Amniotic stem cell (primary cell): ENCODE measurements at places on chromosomes 12 and 14.

DNA sequence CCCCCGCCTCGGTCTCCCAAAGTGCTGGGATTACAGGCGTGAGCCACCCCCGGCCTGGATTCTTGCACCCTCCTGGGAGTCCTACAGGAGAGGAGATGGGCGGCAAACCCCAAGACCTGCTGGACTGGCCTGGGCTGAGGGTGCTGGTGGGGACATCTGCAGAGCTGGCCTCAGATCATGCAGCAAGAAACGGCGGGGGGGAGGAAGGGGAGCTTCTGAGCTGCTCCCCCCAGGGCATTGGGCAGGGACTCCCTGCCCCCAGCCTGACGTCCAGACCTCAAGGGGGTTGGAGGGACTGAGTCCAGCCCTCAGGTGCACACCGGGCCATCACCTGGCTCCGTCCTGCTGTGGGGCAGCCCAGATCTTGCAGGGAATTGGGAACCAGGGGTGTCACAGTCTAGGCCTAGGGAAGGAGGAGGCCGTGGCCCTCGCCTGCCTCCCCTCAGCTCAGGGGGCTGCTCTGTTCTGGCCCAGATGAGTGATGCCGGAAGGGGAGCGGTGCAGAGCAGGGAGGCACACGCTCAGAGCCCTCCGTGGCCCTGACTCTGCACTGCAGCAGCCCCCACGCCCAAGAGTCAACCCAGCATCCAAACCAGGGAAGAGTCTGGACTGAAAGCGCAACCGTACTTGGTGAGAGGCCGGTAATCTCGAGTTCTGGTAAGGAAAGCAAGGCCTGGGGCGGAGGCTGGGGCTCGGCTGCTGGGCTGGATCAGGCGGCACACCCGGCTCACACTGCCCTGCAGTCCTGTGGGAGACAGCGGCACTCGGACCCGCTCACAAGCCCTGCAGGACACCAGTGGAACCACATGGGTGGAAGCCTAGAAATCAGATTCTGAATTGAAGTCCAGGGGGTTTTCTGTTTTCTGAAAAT is 8.9 kb upstream of the AMN start:
- no peak for DNase-seq

DNA sequence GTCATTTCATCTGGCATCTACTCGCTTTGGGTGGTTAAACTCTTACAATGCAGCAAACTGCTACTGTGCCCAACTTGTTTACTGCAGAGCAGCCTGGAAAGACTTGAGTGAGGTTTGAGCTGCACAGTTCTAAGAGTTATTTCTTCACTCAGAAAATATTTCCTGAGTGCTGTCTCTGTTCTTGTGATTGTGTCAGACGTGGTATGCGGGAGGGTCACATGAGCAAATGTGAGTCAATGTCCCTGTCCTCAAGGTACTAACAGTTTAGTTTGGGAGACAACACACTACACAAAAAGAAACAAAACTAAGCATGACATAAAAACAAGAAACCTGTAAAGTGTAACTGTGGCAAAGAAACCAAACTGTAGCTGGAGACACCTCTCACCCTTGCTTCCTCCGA is 32.4 kb downstream of the FLVCR2 start:
- DNase-seq, result no peak

DNA sequence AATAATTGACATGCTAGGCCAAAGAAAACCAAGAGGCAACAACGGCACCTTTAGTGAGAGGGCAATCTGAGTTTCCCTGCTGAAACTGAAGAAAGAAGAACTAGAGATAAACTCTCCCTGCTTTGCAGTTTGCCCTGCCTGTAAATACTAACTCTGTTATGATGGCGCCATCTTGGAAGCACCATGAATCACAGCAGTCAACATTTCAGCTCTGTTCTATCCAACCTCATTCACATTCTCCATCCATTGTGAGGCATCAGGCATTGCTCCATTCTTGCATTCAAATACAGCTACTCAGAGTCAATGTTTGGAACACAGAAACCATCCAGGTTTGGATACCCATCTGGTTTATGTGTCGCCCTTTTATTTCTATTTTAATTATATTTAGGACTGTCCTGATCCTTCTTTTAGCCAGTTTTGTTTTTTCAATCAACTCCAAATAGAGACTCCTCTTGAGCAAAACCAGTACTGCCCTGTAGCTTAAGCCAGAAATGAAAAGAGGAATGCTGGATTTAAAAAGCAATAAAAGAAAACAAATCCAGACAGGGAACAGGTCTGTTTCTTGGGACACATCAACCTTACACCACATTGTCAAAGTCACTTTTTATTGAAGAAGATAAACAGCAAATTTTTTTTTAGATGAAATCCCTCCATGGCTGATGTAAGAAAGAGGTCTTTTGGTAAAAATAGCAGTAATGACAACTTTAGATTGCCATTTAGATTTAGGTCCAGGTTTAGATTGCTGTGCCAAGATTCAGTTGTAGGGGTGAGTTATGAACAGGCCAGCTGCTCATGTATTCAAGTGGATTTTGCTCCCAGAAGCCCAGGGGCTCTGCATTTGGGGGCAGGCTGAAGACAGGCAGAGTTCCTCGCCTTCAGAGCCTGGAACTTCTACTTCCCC is 33.3 kb upstream of the PPM1A start:
- DNase-seq, result no peak

GRCh38 chr12:131437706-131438492 is 273.0 kb upstream of the SFSWAP start:
- no peak for DNase-seq

GRCh38 chr14:53367644-53368026 is 214.5 kb upstream of the DDHD1 start:
- no peak for DNase-seq

GRCh38 chr12:6542209-6543009 is 8.1 kb downstream of the GAPDH start:
- no peak for DNase-seq

DNA sequence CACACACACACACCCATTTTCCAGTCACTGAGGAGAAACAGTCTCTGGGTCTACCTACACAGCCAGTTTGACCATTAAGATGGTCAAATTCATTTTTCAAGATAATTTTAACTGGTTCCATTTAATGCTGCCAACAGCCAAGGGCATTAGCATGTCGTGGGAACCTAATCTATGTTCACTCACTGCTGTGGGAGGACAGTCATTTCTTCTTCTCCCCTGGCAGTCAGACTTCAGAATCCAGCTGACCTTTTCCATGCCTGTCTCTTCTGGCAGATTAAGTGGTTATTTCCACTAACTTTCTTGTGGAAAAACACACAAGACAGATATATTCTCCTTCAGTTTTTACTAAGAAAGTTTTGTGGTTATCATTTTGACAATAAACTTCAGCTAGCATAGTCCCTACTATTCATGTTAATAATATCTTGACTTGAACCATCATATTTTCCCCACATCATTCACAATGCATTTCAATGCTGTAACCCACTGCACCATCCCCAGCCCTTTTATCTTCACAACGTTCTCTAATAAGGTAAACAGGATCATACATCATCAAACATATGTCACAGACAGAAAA is 82.2 kb downstream of the DAD1 start:
- no peak for DNase-seq

GRCh38 chr14:61710853-61711817 is 15.8 kb downstream of the HIF1A start:
- DNase-seq, result no peak

DNA sequence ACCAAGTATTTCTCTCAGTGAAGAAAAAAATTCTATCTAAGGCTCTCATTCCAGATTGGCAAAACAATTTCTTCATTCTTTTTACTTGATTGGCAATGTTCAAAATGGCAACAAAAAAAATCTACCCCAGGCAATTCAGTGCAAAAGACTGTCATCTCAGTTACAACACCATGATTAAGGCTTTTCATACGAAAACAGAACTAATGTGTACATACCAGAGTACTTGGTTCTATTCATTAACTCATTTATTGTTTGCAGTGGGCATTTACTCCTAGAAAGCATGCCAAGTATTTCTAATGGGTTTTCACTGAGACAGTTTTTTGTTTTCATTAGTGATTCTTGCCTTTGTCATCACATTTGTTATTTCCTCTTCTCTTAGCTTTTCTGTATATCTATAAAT is 33.0 kb downstream of the DBX2 start:
- no peak for DNase-seq

GRCh38 chr14:100025111-100025510 is 40.1 kb upstream of the EVL start:
- no peak for DNase-seq

DNA sequence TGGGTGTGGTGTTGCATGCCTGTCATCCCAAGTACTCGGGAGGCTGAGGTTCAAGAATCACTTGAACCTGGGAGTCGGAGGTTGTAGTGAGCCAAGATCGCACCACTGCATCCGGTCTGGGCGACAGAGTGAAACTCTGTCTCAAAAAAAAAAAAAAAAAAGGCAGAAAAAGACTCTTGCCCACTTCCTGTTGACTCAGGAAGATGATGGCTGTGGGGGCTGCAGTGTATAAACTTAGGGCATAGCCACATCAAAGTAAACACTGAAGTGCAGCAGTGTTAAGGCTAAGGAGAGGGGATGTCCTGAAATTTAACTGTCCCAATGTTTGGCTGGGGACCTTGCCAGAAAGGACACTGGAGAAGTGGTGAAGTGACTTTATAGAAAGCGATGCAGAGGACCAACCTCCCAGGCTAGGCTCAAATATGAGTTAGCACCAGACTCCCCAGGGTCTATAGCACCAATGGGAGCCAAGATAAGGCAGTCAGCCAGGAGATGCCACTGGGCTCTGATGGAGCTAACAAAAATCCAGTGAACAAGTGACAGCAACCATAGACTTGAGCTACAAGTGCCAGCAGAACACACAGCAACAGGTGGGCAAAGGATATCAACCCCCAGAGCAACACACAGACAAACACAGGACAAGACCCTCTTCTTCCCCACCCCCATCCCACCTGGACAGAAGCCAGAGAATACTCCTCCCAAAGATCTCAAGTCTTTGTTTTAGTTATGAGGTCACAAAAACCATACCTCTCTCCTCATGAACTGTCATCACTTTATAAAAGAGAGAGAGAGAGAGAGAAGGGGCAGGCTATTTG is 28.0 kb downstream of the NELL2 start:
- DNase-seq, result no peak

DNA sequence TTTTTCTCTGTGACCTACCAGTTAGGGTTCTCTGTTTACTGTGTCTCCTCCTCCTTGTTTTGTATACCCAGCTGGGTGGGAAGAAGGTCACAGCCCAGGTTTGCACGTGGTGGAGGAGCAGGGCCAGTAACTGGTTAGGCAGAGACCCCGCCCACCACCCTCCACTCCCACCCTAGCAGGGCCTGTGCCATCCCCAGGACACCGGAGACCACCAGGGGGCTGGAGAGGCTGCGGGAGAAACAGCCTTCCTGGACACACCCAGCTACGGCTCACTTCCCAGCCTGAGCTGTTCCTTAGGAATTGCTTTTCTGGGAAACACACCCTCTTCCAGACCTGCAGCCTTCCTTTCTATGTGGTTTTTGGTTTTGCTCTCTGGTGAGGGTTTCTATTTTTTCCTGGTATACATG is 21.1 kb downstream of the BDKRB2 start:
- peak; percentile 10 for DNase-seq

GRCh38 chr12:131917711-131918306 is 11.3 kb upstream of the PUS1 start:
- DNase-seq, result no peak

DNA sequence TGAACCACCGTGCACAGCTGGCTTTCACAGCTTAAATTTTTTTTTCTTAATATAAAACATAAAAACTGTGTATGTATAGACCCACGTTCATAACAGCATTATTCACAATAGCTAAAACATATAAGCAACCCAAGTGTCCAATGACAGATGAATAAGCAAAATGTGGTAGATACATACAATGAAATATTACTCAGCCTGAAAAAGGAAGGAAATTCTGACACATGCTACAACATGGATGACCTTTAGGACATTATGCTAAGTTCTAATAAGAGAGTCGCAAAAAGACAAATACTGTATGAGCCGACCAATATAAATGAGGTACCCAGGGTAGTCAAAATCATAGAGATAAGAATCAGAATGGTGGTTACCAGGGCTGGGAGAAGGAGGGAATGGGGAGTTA is 13.8 kb upstream of the YY1 start:
- DNase-seq, result no peak

- no peak for DNase-seq
Measured at GRCh38 chr14:81432219-81432661, 32.1 kb upstream of the STON2 start.

- DNase-seq, result no peak
Measured at GRCh38 chr14:94710731-94711130, 59.2 kb downstream of the GSC start.

GRCh38 chr12:52093346-52093745 is 13.8 kb downstream of the SMIM41 start:
- no peak for DNase-seq

- peak; percentile 63 for DNase-seq
Measured at GRCh38 chr12:81627336-81628189, 131.6 kb downstream of the PPFIA2 start.

GRCh38 chr14:51328064-51328771 is 88.2 kb downstream of the TMX1 start:
- DNase-seq, result no peak

- DNase-seq, result no peak
Measured at GRCh38 chr12:6703631-6704030, 3.0 kb upstream of the PIANP start.

- DNase-seq, result no peak
Measured at GRCh38 chr14:48568252-48568651, 892.8 kb upstream of the MDGA2 start.

- DNase-seq, result no peak
Measured at GRCh38 chr12:107344035-107344808, 250.9 kb upstream of the CRY1 start.

DNA sequence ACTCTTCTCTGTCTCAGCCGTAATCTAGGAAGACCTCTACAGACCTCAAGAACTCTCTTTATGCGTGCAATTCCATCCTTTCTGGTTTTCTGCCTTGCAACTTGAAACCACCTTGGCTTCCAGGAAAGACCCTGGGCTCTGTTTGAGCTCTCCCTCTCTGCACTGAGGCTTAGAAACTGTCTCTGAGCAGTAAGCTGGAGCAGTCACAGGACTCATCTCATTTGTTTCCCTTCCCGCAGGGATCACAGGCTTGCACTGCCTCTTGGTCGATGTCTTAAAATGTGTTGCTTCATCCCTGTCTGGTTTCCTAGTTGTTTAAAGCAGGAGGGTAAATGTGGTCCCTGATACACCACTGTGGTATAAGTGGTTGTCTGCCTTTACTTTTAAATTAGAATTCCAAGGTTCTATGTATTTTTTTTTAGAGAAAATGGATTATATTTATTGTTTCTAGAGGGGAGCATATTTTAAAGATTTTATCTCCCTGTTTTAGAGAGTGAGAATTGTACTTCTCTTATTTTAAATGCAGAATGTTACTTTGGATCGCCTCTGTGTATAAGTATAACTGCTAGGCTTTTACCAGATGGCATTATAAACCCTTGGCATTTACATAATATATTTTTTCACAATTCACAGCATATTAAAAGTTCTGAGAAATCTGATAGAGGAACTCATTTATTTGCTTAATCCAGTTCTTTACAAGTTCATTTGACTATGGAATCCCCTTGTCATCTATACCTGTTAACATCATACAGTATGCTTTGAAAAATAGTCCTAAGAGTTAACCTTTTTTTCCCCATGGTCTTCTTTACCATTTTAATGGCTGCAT is 26.4 kb downstream of the EID3 start:
- no peak for DNase-seq

DNA sequence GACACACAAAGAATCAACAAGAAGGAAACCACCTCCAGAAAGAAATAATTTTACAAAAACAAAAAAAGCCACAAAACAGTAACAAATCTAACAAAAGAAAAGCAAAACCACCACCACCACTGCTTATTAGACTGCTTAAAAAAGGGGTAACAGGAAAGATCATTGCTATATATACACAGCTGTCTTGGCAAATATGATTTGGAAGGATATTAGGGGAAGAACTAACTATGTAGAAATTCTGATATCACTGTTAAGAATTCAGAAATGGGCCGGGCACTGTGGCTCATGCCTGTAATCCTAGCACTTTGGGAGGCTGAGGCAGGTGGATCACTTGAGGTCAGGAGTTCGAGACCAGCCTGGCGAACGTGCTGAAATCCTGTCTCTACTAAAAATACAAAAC is 92.5 kb downstream of the DENND5B start:
- DNase-seq, result no peak
